ENCODE measurements at places on chromosomes 1 and 21.
A peak's percentile ranks its signal among the peaks of the same experiment; 100 is the strongest.

DNA sequence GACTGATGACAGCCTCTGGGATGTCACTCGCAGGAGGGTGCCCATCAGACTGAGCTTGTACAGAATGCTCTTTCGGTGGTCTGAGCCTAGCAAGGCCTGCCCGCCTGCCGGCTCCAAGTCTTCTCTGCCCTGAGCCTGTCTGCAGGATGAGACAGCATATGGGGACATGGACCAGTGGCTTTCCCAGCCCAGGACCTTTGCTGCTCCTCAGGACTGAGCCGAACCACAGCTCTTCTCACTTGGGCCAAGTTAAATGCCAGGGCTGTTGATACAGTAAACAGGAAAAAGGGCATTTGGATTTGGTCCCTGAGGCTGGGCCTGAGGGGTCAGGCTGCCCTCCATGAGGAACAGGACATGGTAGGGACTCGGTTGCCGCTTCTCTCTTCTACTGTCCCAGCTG, 64.3 kb upstream of the EPS8L3 start:
- DNase-seq: no peak

GRCh38 chr1:101371259-101371658, 134.4 kb downstream of the S1PR1 start:
- DNase-seq: peak; percentile 17

DNA sequence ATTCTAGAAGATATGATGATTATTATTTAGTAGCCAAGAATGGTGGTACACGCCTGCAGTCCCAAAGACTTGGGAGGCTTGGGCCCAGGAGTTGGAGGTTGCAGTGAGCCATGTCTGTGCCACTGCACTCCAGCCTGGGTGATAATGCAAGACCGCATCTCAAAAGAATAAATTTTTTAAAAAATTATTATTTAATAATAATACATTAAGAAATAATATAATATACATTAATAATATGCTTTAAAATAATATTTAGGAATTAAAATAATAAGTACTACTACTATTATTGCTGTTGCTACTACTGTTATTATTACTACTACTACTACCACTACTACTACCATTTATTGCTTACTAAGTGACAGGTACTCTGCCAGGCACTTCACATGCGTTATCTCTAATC, 27.2 kb downstream of the CCDC30 start:
- no peak for DNase-seq

GRCh38 chr1:168879896-168880734, 151.1 kb upstream of the DPT start:
- no peak for DNase-seq

All from activated CD4-positive, alpha-beta T cell treated with anti-CD3 and anti-CD28 coated beads for 48 hours (primary cell).